Fibroblast of mammary gland (primary cell): ENCODE measurements at places on chromosomes 3 and 15.

DNA sequence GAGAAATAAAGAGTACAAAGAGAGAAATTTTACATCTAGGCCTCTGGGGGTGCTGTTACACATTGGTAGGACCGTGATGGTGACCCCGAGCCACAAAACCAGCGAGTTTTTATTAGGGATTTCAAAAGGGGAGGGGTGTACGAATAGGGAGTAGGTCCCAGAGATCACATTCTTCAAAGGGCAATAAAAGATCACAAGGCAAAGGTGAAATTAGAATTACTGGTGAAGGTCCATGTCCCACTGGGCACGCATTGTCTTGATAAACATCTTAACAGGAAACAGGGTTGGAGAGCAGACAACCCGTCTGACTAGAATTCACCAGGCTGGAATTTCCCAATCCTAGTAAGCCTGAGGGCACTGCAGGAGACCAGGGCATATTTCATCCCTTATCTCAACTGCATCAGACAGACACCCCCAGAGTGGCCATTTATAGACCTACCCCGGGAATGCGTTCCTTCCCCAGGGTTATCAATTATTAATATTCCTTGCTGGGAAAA lies 4.3 kb downstream of the IRAK2 start:
- DNase-seq = no peak

DNA sequence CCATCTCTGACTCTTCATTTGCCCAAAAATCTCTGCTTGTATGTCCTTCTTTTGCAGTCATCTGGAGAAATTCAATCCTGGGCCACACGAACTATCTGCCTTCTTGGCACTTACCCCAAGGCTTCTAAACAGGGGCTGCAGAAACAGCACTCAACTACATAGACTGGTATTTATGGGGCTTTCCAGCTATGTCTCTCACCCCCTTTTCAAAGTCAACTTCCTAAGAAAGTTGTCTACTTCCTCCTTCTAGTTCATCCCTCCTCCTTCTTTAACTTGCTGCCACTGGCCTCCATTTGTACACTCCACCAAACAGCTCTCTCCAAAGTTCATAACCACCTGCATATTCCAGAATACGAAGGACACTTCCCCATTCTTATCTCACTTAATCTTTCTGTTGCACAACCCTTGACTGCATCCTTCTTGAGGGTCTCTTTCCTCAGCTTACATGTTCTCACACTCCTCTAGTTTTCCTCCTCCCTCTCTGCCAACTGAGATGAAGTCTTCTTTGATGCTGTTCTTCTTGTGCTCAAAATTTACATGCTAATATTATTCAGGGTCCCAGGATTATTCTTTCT lies 55.2 kb downstream of the PLD1 start:
- DNase-seq = no peak

- peak; percentile 15 for DNase-seq
Measured at GRCh38 chr3:194875581-194876402, 190.1 kb downstream of the FAM43A start.

- peak; percentile 86 for DNase-seq
Measured at GRCh38 chr15:38217191-38217595, 35.4 kb upstream of the SPRED1 start.
